Stomach (tissue), 19 donors: ENCODE measurements at places on chromosomes 1 and 21. TPM values are rescaled to one million over a fixed set of nuclear protein-coding genes. Genes with fewer than 3 reads are reported as not detected.

LCE6A gene
- total RNA-seq, result not detected

SAMD11 gene
- total RNA-seq, result 3.6 TPM

TENT5C gene
- total RNA-seq, result 28.1 TPM

KRTAP19-1 gene
- not detected for total RNA-seq

- DNase-seq, result no peak
Measured at GRCh38 chr1:206450281-206450680, 20.0 kb upstream of the IKBKE start.

GRCh38 chr1:43197343-43198127, 25.4 kb downstream of the CFAP57 start:
- no peak for DNase-seq

DNA sequence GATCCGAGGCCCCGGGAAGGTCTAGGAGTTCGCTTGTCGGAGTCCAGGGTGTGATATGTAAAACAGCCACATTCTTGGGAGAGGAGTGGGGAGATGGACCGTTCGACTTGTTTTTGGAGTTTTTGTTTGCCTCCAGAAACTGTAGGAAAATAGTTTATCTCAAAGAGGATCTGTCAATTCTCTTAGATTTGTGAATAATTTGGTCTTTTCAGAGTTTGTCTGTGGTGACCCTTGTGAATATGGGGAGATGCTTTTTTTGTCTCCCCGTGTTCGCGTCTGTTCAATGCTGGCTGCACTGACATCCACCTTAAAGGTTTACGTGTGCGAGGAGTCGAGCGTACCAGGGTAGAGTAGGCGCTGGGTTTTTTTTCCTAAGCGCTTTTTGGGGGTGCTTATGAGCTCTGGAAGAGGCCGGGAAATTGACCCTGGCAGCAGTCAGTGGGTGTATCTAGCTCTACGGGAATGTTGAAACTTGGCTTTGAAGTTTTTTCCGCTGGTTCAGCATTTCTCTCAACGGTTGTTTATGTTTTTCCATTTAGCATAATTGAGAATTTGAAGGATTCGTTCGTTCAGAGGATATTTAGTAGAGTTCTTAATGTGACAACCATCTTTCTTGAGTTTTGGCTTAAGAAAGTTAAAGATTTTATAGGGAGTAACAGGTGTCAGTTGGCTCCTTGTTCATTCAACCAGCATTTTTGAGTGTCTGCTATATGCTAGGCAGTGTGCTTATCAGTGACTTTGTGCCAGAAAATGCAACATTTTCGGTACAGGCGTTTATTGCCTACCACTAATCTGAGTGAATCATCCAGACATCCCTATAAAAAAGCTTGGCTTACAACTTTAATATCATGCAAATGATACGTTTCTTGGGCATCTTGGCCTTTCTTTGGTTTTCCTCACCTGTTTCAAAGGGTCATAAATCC, 1.2 kb downstream of the SZRD1 start:
- DNase-seq, result no peak

GRCh38 chr1:10217748-10218441, 7.5 kb downstream of the KIF1B start:
- DNase-seq, result no peak
